Panc1 (cell line): ENCODE measurements at places on chromosomes 6 and 20. TPM values are rescaled to one million over a fixed set of nuclear protein-coding genes. Genes with fewer than 3 reads are reported as not detected.

Gene MUCL3
- total RNA-seq: not detected

Gene SYCP2L
- 2.4 TPM for total RNA-seq

Gene OR12D2
- not detected for total RNA-seq

Gene BTN1A1
- 0.10 TPM for total RNA-seq

DNA sequence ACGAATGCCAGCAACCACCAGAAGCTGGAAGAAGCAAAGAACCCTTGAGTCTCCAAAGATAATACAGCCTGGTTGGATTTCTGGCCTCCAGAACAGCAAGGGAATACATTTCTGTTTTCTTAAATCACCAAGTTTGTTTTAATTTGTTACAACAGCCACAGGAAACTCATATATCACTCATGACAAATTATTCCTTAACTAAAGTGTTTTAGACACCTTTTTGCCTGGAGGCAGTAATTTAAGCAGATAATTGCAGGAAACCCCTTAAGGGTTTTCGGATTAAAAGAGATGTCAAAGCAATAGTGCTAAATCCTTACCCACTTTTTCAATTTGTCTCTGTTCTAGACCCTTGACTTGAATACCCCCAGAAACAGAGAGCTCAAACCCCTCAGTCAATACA is 1050.0 kb downstream of the EPHA7 start:
- DNase-seq: no peak
- H3K36me3 ChIP-seq: no peaks in the 10 kb centered on the region
- no peaks in the 10 kb centered on the region for H3K4me1 ChIP-seq
- H3K4me3 ChIP-seq: no peak overlapping the region
- H3K27me3 ChIP-seq: no peaks in the 10 kb centered on the region
